ENCODE measurements at places on chromosomes 13 and 19.

- no peak for DNase-seq
Measured at GRCh38 chr13:37640499-37640898, 41.9 kb upstream of the POSTN start.

DNA sequence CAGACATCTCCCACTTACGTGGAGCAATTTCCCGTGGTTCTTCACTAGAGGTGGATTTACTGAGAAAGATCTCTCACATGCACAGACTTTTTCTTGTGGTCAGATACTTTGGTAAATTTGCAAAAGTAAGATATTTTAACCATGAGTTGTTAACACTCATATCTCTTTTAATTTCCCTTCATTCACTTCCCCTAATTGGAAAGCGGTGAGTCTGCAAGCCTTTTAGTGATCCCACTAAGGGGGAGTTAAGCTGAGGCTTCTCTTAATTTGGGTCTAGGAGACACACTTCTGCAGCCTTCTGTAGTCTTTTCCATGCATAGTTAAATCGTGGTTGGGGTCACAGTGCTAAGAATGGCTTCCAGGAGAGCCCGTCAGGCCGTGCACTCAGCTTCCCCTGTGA is 30.7 kb upstream of the SERPINE3 start:
- DNase-seq, result no peak

DNA sequence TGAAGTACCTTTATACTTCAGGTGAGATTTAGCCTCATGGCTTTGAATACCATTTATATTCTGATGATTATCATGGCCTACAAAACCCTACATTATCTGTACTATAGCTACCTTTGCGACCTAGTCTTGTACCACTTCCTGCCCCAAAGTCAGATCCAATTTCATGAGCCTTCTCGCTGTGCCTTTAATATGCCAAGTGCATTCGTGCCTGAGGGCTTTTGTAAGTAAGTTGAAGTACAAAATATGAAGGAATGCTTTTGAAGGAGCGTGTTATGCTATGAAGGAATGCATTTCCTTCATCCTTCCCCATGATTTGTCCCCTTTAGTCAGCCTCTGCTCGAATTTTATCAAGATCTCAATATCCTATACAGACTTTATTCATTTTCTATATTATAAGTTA is 9.2 kb upstream of the RASL11A start:
- DNase-seq, result no peak

DNA sequence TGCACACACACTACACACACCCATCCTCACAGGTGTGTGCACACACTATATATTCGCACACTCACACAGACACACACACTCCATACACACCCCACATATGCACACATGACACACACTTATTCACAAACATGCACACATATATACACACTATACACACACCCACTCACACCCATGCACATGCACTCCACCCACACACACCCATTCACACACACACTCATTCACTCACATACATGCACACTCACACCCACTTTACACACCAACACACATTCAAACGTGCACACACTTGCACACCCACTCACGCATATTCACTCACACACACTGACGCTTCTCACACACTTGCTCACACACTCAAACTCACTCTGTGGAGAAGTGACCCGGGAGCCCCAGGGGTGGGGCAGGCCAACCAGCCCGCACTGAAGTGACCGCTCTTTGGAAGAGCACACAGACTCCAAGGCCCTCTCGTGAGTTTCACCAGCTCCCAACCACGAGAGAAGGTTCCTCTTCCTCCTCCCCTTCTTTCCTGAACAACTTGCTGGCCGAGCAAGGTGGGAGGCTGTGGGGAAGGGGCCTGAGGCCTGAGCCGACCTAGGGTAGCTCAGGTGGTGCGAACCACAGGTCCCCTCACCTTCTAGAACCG is 86.1 kb upstream of the TM9SF2 start:
- no peak for DNase-seq

DNA sequence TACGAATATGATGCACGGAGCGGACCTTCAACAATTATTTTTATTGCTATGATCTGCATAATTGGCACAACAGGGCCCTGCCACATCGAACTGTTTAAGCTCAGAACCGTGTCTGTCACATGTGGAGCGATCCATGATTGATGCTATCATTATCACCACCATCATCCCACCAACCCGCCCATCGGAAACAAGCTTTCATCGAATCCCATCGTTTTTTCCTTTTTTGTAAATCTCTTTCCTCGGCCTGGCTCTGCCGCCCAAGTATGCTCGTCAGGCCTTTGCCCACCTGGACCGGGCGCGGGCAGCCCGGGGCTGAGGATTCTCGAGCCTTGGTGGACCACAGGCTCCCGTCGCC is 533 bp upstream of the DCAF15 start:
- DNase-seq, result no peak

GRCh38 chr19:40689339-40690049 is 957 bp downstream of the NUMBL start:
- DNase-seq, result no peak

DNA sequence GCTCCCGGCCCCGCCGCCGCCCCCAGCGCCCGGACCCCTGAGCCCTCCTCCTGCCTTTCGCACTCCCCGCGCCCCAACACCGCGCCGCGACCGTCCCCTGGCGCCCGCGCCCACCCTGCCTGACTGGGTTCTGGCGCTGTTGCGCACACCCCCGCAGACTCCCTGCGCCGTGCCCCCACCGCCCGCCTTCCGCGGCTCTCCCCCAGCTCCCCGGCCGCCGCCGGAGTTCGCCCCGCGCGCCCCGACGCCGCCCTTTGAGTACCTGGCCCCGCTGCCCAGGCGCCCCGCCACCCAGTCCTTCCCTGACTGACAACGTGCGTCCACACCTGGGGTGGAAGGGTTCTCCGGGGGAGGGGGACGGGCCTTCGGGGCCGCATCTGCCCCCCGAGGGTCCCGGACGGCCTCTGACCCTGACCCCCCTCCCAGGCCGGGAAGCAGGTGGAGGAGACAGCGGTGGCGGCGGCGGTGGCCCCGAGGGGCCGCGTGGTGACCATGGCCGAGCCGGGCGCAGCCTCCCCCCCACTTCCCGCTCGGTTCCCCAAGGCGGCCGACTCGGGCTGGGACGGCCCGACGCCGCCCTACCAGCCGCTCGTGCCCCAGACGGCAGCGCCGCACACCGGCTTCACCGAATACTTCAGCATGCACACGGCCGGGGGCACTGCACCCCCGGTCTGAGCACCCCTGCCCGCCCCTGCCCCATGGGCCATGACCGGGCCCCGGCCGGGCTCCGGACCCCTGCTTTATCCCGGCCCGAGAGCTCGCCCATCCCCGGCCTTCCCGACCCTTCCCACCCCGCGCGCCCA is 1.4 kb upstream of the MEGF8 start:
- no peak for DNase-seq

DNA sequence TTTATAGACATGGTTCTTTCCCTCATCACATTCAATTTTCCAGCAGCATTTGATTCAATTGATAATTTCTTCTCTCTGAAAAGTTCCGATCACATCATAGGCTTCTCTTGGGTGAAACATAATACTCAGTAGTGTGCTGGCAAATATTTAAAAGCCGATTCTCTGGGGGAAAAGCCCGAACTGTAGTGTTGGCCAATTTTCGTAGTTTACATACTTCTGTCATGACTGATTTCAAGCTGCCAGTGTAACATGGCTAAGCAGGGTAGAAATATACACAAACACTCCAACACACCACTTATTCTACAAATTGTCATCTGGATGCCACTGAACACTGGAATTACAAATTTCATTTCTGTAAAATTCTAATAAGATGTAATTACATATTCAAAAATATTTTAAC is 56.1 kb upstream of the FREM2 start:
- no peak for DNase-seq

DNA sequence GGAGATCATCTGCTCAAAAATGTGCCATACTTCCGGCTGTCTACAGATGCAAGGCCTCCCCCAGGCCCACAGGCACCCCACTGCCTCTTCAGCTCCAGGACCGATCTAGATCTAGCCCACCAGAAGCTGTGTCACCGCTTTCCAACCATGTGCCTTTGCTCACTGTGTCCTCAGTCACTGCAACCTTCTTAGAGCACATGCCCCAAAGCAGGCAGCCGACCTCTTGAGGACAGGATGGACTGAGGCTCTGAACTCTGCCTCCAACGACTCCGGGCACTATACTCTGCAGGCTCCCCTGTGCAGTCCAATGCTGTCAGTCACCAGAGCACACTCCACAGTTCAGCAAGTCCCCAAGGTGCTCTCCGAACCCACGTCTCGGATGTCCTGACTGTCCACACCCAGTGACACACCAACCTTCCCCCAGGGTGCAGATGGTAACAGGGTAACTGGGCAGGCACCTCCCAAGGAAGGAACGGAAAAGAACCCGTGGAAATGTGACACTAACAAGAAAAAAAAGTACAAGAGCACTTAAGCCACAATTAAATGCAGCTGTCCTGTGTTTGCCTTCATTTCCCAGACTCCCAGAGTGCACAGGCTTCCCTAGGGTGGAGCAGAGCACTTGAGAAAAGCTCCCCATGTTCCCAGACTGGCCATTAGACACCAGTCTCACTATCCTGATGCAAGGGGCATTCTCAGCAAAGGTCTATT is 4.8 kb downstream of the STK24 start:
- DNase-seq, result no peak

DNA sequence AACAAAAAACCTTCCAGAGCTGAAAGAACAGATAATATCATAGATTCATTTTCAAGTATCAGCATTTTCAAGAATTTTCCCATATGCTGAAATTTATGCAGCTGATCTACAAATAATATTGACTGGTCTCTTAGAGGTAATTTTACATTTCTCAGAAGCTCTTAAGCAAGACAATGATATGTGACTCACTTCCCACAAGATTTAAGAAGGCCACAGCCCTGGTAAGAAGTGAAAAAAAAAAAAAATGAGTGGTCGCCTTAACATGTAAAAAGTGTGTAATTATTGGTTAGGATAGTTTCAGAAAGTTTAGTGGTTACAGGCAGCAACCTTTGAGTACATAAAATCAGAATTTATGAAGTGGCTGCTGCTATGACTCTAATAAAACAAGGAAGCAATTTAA is 54.5 kb downstream of the NUFIP1 start:
- no peak for DNase-seq

DNA sequence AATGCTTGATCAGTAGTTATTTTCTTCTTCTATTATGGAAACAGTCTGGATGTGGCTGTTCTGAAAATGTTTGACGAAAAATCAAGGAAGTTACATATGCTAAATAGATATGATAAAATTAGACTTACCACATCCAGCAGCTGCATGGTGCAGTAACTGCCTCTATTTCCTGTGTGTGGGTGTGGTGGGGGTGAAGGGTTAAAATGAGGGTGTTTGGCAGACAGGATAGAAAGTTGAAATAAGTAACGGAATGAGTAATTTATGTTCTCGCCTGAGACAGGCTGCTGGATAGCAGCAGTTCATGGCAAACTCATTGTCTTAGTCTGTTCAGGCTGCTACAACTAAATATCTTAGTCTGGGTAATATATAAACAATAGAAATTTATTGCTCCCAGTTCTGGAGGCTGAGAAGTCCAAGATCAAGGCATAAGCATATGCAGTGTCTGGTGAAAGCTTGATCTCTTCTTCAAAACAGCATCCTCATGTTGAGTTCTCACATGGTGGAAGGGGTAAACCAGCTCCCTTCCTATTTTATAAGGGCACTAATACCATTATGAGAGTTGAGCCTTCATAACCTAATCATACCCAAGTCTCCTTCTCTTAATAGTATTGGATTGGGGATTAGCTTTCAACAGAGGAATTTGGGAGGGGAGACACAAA is 1248.9 kb downstream of the SLITRK5 start:
- no peak for DNase-seq

GRCh38 chr13:109348519-109349258 is 437.7 kb downstream of the IRS2 start:
- no peak for DNase-seq

DNA sequence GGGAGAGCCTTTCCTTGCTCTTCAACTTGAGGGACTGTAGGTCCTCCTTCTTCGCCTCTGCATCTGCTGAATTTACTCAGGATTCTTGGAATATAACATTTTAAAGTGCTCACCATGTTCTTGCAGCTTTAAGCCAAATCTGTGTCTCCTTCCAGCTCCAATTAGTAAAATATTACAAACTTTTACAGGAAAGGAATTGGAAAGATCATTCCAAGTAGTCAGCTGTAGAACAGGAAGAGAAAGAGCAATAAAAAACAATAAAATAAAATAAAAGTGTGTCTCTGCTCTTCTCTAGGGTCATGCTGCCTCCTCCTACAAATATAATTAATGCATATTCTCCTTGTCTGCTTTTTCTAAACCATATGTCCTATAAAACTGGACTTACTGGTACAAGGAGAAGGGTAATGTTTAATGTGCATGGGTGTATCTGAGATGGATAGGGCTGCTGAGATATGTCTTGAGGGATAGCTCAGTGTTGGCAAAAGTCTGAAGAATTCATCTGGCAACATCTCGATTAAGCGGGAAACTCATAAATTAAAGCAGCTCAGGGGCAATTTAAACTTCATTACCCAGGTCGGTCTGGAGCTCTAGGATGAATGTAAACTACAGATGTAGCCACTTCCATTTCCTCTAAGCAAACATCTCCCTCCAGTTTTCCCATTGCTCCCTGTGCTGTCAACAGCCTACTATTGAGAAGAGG is 25.0 kb downstream of the ENOX1 start:
- no peak for DNase-seq

DNA sequence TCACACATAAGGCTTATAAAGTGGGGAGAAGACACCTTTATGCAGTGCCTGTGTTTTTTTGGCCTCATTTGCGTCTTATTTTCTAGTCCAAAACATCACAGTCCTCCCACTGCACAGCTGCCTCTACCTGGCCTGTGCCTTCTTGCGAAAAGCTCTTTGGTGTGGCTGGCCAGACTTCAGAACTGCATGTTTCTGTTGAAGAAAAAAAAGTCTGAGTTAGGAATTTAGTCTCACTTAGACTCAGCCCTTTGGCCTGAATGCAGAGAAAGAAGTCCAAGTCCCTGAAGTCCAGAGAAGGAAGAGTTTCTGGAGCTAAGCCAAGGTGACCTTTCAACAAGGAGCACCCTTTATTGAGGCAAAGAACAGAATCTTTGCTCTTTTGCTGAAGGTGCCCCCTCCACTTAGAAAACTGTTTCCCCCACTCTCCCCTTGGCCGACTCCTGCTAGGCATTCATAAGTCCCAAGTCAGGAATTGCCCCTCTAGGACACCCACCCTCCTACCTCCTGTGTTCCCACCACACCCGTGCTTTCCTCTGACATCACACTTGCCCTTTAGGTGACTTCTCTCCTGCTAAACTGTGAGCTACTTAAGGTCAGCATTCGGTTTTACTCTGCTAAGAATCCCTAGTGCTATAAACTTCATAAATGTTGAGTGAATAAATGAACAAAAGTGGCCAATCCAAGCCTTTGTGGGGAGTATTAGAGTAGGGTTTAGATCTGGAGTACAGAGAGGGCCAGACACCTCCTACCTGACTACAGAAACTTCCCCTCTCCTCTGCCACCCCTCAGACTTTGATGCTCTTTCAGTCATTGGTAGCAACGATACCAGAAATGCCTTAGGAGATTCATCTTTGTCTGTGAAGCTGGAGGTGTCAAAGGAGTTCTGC is 226.8 kb downstream of the LACC1 start:
- no peak for DNase-seq

All from NCI-H2081 treated with DMSO at 0.1 percent for 48 hours (cell line).